Activated CD4-positive, alpha-beta T cell treated with anti-CD3 and anti-CD28 coated beads for 1 hour (primary cell): ENCODE measurements at places on chromosomes 13 and 19.

GRCh38 chr13:96314974-96315373 is 225.1 kb downstream of the HS6ST3 start:
- no peak for DNase-seq

DNA sequence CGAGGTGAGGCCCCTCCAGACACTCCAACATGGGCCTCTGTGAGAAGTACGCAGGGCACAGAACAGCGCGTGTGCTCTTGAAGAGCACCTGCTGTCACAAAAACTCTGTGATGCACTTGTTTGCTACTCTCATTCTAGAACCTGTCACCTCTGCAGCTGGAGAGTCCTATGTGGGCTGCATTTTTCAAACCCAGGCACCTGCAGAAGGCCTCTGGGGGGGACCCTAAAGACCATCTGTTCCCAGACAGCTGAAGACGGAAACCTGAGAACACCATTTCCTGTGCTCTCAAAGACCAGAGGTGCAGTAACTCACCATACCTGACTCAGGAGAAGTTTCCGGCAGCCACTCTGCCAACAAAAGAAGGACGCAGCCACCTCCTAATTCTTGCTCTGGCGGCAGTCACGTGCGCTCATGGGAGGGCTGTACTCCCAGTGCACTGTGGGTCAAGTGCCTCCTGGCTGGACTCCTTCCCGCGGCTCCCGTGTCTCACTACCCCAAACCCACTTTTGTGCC is 28.1 kb downstream of the RANBP3 start:
- DNase-seq: peak; percentile 19

GRCh38 chr19:2519482-2519881 is 43.6 kb downstream of the GADD45B start:
- DNase-seq: no peak

GRCh38 chr13:110557610-110558305 is 3.8 kb downstream of the RAB20 start:
- DNase-seq: no peak

GRCh38 chr19:46785054-46785979 is 3.1 kb downstream of the SLC1A5 start:
- no peak for DNase-seq

GRCh38 chr13:50421473-50422130 is 406.4 kb downstream of the KCNRG start:
- no peak for DNase-seq

- peak; percentile 60 for DNase-seq
These were observed 17.7 kb downstream of the CCDC97 start for GRCh38 chr19:41327576-41328156.

GRCh38 chr19:35357867-35358573 is at the start of gene FFAR3:
FFAR3 (plus strand) TSS chr19:35358460; CDS start chr19:35358891, 431 bp downstream.
- DNase-seq: no peak

- no peak for DNase-seq
These were observed 441.1 kb downstream of the FGF9 start for GRCh38 chr13:22111961-22112360.

GRCh38 chr13:51520524-51520923 is 63.7 kb upstream of the WDFY2 start:
- DNase-seq: no peak

GRCh38 chr13:60282186-60282585 is 114.8 kb upstream of the TDRD3 start:
- DNase-seq: no peak

DNA sequence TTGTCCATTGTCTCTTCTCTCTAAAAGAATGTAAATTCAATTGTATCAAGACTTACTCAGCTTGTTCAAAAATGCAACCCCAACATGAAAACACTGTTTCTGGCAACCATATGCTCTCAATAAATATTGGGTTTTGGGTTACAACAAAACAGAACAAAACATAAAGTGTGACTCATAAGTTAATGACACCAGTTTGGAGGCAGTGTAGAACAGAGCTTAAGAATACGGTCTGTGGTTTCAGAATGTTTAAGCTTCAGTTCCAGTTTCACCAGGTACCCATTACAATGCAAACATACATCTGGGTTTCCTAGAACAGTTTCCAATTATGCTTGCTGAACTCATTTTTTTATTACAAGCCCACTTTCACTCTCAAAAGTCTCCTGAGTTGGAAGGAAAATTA is 285.8 kb upstream of the PCDH9 start:
- no peak for DNase-seq

DNA sequence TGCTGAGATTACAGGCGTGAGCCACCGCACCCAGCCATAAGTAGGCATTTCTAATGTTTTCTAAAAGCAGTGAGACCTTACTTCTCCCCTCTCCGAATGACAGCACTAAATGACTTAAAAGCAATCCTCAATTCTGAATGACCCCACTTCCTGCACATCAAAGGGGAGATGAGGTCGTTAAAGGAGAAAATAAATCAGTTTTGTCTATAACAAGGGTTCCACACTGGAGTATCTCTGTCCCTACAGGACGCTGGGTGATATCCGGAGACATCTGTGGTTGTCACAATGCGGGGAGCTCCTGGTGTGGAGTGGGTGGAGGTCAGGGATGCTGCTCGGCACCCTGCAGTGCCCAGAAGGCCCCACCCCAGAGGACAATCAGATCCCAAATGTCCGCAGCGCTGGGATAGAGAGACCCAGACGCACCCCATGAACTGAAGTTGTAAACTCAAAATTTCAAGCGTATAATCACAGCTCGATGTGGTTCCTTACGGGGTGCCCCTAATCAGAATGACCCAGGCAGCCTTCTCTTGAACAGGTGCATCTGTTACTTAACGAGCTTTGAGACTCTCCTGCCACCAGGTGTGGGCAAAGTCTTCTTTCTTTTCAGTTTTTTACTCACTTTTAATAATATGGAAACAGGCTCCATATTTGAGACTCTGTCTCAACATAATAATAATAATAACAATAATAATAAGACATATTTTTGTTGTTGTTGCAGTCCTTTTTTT is 2.9 kb downstream of the GNG7 start:
- DNase-seq: no peak

DNA sequence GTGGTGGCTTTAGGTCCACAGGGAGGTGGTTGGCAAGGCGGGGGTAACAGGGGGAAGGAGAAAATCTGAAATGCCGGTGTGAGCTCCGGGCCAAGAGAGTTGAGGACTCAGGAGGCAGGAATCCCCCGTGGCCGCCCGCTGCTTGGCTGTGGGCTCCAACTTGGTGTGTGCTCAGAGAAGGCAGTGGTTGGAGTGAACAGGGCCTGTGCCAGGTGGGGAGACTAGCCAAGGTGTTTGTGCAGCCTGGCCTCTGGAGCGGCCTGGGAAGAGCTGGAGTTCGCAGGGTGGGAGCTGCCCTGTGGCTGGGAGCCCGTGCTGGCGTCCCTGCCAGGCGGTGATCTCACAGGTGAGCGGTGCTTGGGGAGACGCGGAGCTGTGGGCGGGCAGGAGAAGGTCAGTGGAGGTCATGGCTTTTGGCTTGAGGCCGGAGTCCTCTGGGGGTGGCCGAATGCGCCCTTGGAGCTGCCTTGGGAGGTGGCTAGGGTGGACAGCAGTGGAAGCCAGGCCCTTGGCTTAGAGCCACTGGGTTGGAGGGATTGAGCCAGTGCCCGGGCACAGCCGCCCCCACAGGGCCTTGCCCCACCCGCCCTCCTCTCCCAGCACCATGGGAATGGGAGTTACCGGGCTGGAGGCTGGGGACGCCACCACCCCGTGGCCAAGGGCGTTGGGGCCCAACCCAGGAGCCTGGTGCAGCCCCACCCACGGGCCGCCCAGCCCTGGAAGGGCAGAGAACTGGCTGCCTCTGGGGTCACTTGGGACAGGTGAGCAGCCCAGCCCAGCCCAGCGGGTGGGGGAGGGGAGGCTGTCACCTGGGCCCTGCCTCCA is 7.1 kb upstream of the CIRBP start:
- no peak for DNase-seq

DNA sequence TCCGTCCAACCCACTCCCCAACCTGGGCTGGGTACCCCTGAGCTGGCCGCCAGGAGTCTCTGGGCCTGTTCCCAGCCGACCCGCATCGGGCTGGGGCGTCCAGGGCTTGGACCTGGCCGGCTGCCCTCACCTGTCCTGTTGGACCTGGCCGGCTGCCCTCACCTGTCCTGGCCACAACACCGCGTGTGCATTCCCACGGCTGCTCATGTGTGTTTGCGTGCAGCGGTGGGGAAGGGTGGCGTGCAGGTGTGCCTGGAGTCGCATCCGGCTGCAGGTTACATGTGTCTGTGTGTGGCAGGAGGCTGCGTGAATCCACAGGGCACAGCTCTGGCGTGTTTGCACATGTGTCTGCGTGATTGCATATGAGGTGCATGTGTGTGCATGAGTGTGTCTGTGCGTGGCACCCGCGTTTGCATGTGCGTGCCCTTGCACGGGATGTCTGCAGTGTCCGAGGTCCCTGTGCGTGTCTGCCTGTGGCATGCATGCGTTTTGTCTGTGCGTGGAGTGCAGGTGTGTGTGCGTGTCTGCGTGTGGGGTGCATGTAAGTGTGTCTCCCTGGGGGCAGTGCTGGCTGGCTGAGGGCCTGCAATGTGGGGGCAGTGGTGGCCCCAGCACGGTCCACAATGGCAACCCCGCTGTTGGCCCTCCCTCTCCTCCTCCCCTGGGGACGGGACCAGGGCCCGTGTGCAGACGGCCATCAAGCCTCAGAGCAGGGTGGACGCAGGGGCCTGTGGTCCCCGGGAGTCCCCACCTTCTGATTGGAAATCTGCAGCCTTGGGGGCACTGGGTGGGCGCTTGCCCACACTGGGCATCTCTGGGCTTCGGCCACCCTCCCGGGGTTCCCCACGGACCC is 3.4 kb downstream of the EFNA2 start:
- no peak for DNase-seq

- DNase-seq: no peak
These were observed 800.2 kb downstream of the EFNB2 start for GRCh38 chr13:105735281-105735680.

GRCh38 chr19:3056417-3057088 is 5.7 kb downstream of the TLE5 start:
- DNase-seq: no peak

DNA sequence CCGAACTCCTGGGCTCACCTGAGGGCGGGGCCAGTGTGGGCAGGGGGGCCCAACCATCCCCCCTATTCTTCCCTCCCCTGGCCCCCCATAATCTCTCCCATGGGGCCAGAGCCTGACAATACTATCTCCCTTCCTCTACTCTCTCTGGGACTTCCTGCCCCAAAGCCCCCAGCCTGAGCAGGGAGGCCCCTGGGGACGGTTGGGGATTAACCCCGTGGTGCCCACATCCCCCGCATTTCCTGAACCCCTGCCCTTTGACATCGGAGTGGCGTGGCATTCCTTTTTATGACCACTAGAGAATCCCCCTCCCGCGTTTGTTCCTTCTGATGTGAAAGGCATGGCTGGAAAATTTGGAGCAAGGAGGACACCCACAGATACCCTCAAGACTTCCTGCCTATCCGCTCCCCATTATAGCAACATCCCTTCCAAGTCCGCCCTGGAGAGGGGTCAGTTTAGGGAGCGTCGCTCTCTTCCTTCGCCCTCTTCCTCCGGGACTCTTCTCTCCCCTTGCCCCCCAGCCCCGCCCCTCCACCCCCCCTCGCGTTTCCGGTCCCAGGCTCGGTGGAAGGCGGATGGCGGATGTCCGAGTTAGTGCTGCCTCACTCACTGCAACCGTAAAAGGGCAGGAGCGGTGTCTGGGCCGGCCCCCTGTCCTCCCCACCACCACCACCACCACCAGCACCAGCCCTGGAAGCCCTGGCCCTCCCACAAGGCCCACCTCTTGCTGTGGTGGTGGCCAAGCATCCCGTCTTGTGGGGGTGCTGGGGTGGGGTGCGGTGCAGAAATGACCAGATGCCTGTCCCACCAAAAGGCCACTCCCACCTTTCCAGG is 1.8 kb downstream of the VASP start:
- no peak for DNase-seq

DNA sequence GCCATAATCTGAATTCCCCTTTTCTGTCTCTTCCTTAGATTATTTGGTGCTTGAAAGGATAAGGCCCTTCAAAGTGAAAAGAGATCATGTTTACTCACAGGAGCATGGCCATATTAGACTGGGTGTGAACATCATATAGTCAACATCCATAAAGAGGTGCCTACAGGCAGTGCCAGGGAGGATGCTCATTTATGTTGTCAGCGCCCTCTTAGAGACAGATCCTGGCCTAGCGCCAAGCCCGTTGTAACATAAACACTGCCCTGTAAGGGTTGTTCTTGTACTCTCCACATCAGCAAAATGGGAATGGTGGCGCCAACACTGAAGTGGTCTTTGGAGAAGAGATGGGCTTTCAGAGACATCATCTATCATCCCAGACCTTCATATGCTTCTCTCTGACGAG is 16.1 kb downstream of the PCDH8 start:
- no peak for DNase-seq

GRCh38 chr19:50190439-50190891 is 13.0 kb upstream of the MYH14 start:
- no peak for DNase-seq

DNA sequence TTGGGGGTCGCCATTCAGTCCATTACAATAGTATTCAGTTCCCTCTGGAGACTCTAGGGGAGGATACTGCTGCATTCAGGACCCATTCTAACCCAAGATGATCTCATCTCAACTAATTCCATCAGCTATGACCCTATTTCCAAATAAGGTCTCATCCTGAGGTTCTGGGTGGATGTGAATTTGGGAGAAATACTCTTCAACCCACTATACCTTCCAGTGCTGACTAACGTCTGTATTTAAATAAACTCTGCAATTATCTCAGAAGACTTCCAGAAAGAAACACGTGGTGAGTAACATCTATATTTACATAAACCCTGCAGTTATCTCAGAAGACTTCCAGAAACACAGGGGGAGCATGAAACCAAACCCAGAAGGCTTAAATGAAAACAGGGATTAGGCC is 1300.7 kb downstream of the PCDH9 start:
- no peak for DNase-seq

GRCh38 chr19:15640294-15640903 is at the start of gene CYP4F3:
CYP4F3 (plus strand) TSS chr19:15640897; CDS start chr19:15641416, 519 bp downstream.
- DNase-seq: no peak

GRCh38 chr19:44824761-44825160 is 15.9 kb downstream of the BCAM start:
- no peak for DNase-seq
